ENCODE measurements at places on chromosomes 16 and 17.

GRCh38 chr16:80500116-80500859 lies 40.5 kb upstream of the DYNLRB2 start:
- DNase-seq = no peak

DNA sequence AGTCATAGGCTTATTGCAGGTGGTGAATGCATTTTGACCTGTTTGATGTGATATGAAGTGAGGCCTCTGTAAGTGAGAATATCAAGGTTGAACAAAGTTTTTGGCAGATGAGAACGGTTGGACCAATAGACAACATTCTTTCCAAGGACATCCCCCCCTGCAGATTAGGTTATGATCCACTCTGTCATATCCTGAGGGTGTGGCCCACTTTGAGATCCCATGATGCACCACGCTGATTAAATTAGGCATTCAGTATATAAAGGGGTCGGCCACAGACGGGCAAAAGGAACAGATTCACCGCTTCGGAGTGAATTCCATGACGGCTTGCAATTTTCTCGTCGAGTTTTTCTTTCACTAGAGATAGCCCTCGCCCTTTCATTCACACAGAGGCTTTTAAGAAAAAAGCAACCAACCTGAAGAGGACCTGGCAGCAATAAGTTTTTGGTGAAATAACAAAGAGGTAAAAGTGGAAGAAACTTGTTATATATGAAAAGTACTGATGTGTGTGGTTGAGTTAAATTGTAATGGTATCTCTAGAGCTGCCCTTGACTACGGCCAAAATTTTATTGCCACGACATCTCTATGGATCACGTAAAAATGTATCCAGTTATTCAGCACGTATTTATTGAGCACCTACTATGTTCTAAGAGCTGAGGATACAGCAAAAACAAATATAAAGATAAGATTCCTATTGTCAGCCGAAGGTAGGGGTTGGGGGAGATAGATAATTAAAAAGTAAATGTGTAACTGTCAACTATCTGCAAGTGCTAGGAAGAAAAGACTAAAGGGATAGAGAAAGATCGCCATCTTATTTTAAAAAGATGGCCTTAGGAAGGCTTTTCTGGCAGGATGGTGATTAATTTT lies 1.7 kb upstream of the RBBP6 start:
- DNase-seq = no peak

DNA sequence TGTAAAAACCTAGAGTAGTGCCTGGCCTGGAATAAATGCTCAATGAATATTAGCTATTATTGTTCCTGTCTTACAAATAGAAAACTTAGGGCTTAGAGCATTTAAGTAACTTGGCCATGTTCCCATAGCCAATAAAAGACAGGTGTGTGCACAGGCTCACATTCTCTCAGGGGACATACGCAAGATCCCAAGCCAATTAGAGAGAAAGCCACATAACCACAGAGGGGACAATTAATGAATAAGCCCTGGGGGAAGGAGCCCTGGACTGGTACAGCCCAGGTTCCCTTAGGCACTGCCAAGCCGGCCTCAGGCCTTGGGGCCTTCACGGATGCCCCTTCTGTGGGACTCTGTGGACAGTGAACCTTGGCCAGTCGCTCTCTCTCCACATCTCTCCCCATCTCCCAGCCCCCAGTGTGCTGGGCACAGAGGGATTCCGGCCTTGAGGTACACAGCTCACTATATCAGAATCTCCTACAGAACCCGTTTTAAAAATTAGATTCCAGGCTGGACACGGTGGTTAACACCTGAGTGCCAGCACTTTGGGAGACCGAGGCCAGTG lies 27.3 kb upstream of the ABCC12 start:
- no peak for DNase-seq

DNA sequence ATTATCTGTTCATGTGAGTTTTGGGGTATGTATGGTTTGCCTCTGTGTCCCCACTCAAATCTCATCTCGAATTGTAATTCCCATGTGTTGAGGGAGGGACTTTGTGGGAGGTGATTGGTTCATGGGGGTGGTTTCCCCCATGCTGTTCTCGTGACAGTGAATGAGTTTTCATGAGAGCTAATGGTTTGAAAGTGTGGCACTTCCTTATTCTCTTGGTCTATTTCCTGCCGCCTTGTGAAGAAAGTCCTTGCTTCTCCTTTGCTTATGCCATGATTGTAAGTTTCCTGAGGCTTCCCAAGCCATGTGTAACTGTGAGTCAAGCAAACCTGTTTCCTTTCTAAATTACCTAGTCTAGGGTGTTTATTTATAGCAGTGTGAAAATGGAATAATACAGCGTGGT lies 128.1 kb upstream of the HS3ST4 start:
- no peak for DNase-seq

GRCh38 chr17:1043601-1044251 lies 46.8 kb downstream of the TIMM22 start:
- no peak for DNase-seq

DNA sequence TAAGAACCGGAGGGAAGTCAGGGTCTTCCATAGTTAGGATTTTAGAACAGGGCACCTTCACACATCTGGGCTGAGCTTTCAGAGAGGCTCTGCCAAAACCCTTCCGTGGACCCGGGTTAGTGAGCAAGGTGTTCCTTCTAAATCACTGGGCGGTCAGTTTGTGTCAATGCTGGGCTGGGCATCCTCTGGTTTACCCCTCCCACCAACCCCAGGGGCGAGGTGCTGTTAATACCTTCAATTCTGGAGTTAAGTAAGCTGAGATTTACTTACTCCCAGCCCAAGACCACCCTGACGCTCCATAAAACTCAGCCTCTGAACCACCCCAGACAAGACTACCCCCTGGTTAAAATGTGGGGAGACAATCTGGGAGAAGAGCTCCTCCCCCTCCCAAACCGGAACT lies 1.0 kb downstream of the TMEM92 start:
- no peak for DNase-seq

DNA sequence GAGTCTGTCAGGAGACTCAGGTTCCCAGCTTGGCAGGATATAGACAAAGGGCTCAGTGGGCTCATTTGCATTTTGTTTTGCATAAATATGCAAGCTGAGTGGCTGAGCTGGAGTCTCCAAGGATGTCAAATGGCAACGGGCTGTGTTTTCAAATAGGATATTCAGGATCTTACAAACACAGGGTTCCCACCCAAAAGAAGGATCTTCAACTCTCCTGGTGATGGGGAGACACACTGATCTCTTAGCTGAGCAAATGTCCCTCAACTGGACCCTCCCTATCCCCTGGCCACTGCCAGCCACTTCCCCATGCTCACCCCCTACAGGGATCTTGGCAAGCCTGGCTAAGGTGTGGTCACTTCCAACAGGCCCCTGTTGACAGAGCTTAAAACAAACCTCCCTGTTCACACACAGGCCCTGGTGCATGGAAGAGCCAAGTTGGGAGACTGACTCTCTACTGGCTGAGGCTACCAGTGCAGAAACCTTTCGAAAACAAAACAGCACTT lies 61.6 kb downstream of the SOX9 start:
- DNase-seq = peak; percentile 64

GRCh38 chr16:76265434-76266045 lies 11.7 kb upstream of the CNTNAP4 start:
- no peak for DNase-seq

DNA sequence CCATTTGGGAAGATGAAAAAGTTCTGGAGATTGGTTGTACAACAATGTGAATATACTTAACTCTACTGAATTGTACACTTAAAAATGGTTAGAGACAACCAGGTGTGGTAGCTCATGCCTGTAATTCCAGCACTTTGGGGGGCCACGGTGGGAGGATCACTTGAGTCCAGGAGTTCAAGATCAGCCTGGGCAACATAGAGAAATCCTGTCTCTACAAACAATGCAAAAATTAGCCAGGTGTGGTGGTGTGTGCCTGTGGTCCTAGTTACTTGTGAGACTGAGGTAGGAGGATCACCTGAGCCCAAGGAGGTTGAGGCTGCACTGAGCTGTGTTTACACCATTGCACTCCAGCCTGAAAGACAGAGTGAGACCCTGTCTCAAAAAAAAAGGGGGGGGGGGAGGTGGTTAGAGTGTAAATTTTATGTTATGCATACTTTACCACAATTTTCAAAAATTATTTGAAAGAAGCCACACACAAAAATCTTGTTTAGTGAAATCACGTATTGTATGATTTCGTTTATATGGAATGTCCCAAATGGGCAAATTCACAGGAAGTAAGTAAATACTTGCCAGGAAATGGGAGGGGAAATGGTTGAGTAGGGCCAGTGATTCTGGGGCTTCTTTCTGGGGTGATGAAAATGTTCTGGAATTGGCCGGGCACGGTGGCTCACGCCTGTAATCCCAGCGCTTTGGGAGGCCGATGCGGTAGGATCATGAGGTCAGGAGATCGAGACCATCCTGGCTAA lies 37.1 kb upstream of the AMZ2 start:
- DNase-seq = no peak

DNA sequence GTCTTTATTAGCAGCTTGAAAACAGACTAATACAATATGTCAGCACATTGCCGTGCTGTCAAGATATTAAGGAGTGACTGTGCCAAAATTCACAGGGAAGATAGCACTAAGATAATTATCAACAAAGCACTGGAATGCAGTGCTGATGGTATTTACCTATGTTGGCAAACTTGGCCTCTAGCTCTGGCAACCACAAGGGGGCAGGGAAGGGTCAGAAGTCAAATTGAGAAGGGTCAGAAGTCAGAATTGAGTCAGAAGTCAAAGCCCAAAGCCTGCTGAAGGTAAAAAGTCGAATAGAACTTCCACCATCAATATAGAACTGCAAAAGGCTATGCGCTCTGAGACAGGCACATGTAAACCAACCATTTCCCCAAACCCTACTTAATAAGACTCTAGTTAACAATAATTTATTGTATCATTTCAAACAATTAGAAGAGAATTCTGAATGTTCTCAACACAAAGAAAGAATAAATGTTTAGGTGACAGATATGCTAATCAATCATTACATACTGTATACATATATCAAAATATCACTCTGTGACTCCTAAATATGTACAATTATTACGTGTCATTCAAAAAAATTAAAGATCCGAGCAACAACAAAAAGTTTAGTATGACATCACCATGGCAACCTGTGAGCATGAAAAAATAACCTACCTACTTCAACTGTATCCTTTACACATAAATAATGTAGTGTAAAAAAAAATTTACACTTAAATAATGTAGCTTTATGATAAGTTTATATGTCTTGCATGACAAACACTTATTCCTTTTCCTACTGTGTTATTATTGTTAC lies 916.1 kb downstream of the KCNJ2 start:
- no peak for DNase-seq

DNA sequence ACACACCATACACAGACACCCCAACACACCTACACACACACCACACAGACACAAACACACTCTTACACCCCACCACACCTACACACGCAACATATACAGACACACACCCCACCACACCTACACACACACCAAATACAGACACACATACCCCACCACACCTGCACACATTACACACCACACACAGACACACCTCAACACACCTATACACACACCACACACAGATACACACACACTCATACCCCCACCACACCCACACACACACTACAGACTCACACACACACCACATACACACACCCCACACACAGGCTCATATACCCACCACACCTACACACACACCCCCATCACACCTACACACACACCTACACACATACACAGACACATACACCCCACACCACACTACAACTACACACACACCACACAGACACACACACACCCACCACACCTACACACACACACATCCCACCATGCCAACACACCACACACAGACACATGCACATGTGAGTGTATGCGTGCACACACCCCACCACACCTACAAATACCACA lies 31.4 kb downstream of the GPT2 start:
- no peak for DNase-seq

GRCh38 chr16:70152578-70153302 lies 20.8 kb upstream of the CLEC18C start:
- DNase-seq = no peak

- no peak for DNase-seq
These were observed 3.2 kb downstream of the SOST start for GRCh38 chr17:43755389-43755875.

Data from anterior cingulate cortex (tissue), 58 donors.